ENCODE measurements at places on chromosomes 1 and 21.

DNA sequence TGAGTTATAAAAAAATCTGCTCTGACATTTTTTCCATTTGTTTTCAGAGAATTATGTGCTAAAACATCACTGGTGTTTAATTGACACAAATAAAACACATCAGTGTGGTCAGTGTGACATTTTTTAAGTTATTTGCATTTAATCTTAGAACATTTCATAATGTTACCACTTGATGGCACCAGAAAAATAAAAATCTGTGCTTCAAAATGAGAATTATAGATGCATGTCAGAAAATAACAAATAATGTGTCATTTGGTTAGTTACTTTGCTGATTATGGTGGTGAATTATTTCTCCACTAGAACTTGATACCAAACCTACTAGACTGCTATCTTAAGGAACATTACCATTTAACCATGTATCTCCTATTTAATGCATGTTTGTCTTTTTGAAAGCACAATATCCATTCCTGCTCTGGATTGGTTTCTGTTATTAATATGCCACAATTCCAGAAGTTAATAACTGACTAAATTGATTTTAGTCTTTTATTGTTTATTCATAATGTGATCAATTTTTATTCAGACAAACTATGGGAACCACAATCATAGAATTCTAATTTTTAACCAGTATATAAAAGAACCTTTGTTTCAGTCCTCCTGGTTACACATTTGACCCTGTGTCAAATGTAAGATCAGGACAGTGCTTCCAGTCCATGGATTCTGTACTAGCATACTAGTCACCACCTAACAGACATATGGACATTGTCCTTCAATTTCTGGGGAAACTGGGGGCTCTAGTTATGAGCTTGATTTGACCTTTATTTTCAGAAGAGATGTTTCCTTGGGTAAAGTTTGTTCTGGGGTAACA is 81.0 kb downstream of the RPS6KC1 start:
- DNase-seq, result no peak

DNA sequence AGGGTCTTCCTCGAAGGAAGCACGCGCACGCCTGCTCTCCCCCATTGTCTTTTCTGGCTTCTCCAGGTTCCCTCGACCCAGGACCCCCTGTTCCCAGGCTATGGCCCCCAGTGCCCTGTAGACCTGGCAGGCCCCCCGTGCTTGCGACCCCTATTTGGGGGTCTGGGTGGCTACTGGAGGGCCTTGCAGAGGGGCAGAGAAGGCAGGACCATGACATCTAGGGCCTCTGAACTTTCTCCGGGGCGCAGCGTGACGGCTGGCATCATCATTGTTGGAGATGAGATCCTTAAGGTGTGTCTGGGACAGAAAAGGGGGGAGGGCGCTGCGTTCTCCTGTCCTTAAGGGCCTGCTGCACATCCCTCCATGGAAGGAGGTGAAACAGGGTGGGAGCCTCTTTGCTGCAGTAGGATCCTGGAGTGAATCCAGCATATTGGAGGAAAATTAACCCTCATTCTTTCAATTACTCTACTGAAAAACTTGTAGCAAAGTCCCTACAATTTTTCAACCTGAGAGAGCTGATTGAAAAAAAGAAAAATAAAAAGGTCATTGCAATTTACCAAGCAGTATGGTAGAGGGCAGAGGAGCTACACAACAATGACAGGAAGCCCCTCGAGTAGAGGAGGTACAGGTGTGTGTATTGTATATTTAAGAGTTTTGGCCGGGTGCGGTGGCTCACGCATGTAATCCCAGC is 777 bp downstream of the FLAD1 start:
- no peak for DNase-seq

DNA sequence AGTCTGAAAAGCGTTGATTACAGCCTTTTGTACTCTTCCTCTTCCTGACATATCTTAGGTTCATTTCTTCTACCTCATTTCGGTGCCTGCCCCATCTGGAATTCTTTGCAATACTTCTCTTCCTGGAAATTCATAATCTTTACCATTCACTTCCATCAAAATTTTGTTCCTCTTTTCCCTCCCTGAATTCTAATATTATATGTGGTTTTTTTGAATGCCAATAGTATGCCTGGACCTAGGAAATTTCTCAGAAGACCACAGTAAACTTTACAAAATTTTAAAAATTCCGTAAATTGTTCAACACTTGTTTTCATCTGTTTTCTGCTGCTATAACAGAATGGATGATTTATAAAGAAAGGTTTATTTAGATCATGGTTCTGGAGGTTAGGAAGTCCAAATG is 76.8 kb downstream of the MAP3K7CL start:
- DNase-seq, result no peak

- no peak for DNase-seq
Measured at GRCh38 chr1:203480084-203480483, 4.5 kb downstream of the PRELP start.

DNA sequence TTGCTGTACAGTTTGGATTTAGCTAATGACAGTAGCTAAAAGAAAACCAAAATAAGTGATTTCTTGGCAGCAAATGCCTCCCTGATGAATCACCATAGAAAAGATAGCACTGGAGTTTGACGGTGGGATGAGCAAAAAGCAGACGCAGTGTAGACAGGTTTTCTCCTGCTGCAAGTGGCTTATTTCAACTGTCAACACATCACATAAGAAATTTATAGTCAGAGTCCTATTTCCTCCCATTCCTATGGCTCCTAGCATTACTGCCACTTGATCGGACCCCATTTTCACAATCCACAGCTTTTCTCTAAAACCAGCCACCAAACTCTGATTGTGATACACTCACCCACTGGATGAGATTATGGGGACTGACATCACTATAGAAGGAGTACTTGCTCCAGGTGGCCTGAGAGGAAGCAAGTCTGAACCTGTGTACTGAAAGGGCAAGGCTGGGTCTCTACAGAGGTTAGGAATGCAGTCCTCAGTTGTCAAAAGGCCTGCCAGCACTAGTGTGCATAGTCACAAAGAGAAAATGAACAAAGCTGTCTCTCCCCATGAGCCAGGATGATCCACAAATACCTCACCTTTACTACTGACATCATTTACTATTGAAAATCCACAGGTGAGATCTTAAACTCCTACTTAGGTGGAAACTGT is 359.8 kb downstream of the LTN1 start:
- no peak for DNase-seq

DNA sequence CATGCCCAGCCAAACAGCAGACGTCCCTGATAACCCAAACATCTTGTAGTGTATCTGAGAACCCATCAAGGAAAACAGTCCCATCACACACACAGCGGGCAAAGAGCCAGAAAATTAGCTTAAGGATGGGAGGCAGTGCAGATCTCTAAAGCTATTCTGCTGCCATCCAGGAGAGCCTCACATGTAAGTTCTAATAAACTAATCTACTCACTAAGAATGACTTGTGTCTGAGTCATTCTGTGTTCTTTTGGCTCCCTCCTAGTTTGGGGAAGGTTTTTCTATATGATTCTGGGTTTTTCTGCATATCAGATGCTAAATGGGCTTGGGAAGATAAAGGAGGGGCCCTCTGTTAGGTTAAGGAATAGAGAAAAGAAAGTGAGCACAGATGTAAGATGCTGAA is 162.8 kb downstream of the HUNK start:
- no peak for DNase-seq

GRCh38 chr1:179030130-179030529 is 4.4 kb downstream of the FAM20B start:
- no peak for DNase-seq

- DNase-seq, result no peak
Measured at GRCh38 chr1:59244891-59245290, 52.0 kb upstream of the FGGY start.

DNA sequence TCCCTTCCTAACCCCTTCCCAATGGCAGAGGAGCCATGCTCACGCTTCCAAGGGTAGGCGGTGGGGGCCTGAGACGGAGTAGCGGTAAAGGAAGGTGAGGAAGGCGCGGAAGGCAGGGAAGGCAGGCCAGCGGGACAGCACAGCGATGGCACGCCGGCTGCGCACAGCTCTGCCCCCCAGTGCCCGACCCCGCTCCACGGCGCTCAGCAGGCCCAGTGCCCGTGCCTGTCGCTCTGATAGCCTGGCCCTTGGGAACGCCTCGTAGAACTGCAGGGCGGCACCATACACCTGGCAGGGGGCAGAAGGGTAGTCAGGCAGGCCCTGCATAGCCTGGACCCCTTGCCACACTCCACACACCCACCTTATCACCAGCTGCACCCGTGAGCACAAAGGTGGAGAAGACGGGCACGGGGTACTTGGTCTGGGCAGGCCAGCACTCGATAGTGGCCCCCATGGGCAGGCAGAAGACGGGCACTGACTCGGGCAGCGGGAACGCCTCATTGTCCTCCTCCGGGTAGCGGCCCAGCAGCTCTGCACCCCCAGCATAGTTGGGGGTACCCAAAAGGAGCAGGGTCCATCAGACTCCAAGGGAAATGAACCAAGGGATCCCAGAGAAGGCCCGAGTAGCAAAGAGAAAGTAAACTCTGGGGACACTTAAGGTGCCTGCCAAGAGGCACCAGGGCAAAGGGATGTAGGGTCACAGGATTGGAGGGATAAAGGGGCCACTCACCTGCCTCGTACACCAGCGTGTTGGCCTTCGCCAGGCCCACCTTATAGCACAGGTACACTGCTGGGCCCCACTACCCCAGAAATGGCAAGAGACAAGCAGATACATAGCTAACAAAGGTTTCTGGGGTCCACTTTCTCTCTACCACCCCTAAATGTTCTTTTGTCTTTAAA is 4.4 kb downstream of the DENND4B start:
- DNase-seq, result no peak

GRCh38 chr1:184427722-184428121 is 40.9 kb downstream of the C1orf21 start:
- DNase-seq, result no peak

GRCh38 chr1:20123722-20124455 is 4.6 kb upstream of the PLA2G2D start:
- DNase-seq, result no peak

DNA sequence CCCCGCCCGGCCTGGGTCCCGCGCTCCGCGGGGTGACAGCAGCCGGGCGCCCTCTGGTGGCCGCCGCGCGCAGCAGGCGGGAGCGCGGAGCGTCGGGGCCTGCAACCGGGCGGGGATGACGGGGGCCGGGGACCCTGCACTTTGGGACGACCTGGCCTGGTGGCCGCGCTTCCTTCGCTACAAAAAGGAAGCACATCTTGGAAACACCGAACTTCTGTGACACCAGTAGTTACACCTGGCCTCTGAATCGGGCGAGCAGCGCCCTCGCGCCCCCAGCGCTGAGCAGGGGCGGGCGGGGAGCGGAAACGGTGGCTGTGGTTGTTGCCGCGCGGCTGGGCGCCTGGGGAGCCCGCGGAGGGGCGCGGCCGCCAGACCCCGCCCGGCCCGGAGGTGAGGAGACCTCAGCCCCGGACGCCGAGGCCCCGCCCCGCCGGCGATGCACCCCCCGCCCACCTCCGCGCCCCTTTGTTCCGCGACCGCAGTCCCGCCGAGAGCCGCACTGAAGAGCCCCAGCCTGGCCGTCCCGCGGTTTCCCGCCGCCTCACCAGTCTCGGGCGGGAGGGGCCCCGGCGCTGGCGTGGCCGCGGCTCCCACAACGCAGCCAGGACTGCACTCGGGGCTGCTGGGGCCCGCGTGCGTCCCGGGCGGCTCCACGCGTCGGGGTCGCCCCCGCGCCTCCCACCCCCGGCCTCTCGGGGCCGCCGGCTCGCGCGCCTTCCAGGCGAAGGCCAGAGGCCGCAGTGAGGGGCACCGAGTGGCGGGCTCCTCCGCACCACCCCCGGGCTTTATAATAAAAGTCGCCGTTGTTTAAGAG is 59.3 kb downstream of the H3-3A start:
- peak; percentile 57 for DNase-seq

- no peak for DNase-seq
Measured at GRCh38 chr1:206079135-206079534, 26.2 kb downstream of the RHEX start.

GRCh38 chr1:107649023-107649422 is 316.0 kb downstream of the VAV3 start:
- DNase-seq, result no peak

DNA sequence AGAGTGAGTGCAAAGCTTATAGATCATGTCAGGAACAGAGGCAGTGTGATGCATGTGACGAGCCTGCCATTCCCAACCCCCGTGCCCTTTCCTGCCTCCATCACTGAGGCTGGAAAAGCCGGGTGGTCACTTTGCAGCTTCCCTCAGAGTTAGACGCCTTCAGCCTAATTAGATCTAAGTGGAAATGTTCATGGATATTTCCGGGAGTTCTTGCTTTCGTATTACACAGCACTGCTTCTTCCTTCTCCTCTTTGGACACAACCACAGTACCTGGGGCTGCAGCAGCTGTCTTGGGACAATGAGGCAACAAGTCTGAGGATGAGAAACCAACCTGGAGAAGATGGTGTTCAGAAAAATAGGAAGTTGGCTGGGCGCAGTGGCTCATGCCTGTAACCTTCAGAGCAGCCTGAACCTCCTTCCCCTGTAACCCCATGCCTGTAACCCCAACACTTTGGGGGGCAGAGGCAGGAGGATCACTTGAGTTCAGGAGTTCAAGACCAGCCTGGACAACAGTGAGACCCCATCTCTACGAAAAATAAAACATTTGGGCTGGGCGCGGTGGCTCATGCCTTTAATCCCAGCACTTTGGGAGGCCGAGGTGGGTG is 24.5 kb downstream of the SERINC2 start:
- DNase-seq, result no peak

DNA sequence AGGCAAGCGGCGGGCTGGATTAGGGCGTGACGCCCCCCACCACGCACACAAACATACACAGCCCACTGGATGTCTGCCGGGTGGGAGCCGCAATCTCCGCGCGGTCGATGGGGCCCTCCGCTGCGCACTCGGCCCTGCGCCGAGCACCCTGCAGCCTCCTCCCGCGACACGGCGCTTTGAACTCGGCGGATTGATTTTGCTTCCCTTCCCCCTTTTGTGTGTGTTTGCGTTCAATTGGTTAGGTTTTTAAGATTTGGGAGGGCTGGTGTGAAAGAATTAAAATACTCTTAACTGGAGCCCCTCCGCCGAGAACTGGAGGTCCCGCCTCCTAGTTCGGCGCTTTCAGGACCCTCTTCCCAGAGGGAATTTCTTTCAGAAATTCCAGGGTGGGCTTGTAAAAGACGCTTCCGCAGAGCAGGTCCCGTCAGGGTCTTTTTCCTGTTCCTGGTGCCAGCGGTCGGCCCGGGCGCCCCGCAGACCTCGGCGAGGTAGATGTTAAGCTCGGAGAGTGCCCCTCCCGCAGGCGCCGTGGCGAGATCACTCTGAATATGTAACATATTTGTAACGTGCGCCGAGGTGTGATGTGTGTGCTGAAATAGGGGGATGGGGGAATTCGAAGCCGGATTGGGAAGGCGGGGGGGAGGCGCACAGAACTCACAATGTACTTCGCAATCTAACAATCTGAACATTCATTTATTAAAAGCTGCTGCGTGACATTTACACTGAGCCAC is 8.0 kb upstream of the BARHL2 start:
- no peak for DNase-seq

GRCh38 chr1:111988743-111989453 is 570 bp downstream of the KCND3 start:
- DNase-seq, result no peak

GRCh38 chr1:164308101-164308500 is 250.9 kb upstream of the PBX1 start:
- no peak for DNase-seq

- DNase-seq, result no peak
Measured at GRCh38 chr1:90725657-90726424, 8.7 kb upstream of the BARHL2 start.

Data from stimulated activated CD8-positive, alpha-beta memory T cell treated with anti-CD3 and anti-CD28 coated beads, Interleukin-2, amount 100 ng/mL, for 48 hours (primary cell).